B cell (primary cell): ENCODE measurements at places on chromosomes 2 and 18. TPM values are rescaled to one million over a fixed set of nuclear protein-coding genes. Genes with fewer than 3 reads are reported as not detected.

DNA sequence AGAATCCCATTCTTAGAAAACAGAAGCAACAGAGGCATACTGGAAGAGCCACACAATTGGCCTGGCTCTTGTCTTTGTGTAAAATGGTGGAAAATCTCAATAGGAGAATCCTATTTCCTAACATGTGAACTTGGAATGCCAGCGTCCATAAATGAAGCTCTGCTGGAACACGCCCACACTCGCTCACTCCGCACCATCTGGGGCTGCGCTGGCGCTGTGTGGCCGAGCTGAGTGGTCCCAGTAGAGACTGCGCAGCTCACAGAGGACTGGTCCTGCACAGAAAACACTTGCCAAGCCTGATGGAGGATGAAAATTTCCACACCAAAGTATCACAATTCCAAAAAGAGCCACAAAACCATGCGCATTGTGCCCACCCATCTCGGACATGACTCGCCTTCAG lies 56.2 kb downstream of the PXDN start:
- DNase-seq = no peak

GRCh38 chr2:28451793-28452533 lies 43.9 kb upstream of the PLB1 start:
- DNase-seq = no peak

GRCh38 chr18:11454040-11454439 lies 155.4 kb upstream of the SLC35G4 start:
- no peak for DNase-seq

GRCh38 chr18:58612315-58613055 lies 16.4 kb downstream of the ALPK2 start:
- no peak for DNase-seq

The RASGRP3 gene
- total RNA-seq = 67.5 and 70.7 TPM in 2 replicates

The LIPG gene
- total RNA-seq = not detected in 2 replicates

GRCh38 chr2:118830118-118830517 lies 17.3 kb downstream of the EN1 start:
- DNase-seq = no peak

The GPR17 gene
- 0.22 TPM in 1 of 2 replicates, not detected in the other for total RNA-seq

DNA sequence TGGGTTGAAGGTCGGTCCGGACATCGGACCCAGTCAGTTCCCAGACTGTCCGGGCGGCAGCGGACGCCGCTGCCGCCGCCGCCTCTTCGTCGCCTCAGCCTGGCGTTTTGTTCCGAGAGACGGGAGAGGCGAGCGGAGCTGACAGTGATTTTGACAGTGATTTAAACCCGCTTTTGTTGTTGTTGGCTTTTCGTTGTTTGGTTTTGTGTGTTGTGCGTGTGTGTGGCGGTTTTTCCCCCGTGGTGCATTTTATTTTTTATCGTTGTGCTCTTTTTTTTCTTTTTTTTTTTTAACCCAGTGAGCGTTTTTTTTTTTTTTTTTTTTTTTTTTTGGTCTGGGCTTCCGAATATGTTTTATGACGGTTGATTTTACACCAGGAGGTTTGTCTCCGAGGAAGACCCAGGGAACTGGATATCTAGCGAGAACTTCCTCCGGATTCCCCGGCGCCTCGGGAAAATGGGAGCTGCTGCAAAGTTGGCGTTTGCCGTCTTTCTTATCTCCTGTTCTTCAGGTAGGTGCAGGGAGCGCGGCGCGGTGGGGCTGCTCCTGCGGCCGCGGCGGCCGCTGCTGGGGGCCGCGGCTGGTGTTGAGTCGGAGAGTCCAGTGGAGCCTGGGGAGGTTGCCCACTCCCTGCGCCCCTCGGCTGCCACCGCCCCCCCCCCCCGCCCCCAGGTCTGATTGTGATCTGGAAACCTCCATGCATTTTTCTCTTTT lies at the start of gene ACVR2A:
TSS of gene ACVR2A (plus strand) at position 333 of the 714 bp plus-strand sequence. CDS start at position 457, 124 bp downstream.
- DNase-seq = no peak

The CFC1 gene
- not detected in 2 replicates for total RNA-seq

The TBC1D8 gene
- total RNA-seq = 15.7 and 18.8 TPM in 2 replicates

- no peak for DNase-seq
These were observed 143.3 kb upstream of the TACR1 start for GRCh38 chr2:75342504-75343175.

GRCh38 chr2:168087401-168087800 lies 160.0 kb downstream of the STK39 start:
- no peak for DNase-seq

The RAB31 gene
- total RNA-seq = 38.5 and 44.6 TPM in 2 replicates

The FSHR gene
- total RNA-seq = not detected in 2 replicates

GRCh38 chr2:235868645-235869044 lies 299.5 kb downstream of the GBX2 start:
- DNase-seq = no peak

The XDH gene
- total RNA-seq = not detected in 2 replicates

GRCh38 chr2:118761771-118762170 lies 85.7 kb downstream of the EN1 start:
- DNase-seq = no peak

DNA sequence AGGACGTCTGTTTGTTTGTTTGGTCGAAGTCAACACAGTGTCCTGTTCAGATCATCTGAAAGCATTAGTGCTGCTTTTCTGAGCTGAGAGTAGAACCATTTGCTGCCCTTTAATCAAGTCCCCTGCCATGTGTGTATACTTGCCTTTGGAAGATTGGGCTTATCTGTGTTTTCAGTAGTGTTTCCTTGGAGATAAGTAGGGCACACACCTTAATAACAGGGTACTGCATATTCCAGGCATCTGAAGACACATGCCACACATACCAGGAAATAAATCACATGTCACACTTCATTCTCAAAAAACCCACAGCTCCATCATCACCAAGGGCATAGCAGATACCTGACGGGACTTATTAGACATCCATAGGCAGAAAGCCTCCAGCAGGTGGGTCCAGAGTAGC lies 157.4 kb downstream of the SOX11 start:
- DNase-seq = no peak

The TUBA3E gene
- not detected in 2 replicates for total RNA-seq

- DNase-seq = no peak
These were observed 71.2 kb upstream of the CAVIN2 start for GRCh38 chr2:191917967-191918651.

The CELF4 gene
- total RNA-seq = not detected in 2 replicates

GRCh38 chr2:120802867-120803484 lies 67.3 kb downstream of the GLI2 start:
- DNase-seq = no peak

DNA sequence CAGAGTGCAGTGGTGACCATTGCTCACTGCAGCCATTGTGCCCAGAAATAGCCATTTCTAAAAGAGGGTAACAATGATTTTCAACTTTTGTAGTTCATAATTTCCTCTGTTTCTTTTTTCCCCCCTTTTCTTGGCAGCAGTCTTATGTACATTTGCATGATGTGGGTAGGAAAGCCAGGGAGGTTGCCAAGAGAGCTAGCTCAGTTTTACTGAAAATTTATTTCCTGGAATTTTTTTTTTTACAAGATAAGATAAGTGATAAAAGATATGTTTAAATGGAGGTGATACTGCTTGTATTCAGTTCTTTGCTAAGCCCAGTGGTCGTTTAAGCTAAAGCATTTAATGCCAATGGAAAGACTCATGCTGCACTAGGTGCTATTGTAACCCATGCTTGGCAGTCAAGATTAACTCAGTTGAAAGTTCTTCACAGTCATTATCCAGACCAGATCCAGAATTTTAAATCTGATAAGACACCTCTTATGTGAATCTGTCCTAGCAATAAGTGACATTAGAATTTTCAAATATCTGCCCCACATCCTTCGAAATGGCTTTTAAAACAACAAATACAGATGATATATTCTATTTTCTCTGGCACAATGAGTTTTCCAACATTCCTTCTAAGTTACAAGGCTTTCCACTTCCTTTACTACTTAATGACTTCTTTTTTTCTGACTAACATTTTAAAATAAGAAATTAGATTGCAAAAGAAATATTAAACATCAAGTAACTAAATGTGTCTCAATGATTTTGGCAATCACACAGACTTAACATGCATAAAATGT lies 4.4 kb upstream of the ATP8B1 start:
- no peak for DNase-seq

GRCh38 chr2:80392441-80392840 lies 87.9 kb upstream of the LRRTM1 start:
- no peak for DNase-seq

DNA sequence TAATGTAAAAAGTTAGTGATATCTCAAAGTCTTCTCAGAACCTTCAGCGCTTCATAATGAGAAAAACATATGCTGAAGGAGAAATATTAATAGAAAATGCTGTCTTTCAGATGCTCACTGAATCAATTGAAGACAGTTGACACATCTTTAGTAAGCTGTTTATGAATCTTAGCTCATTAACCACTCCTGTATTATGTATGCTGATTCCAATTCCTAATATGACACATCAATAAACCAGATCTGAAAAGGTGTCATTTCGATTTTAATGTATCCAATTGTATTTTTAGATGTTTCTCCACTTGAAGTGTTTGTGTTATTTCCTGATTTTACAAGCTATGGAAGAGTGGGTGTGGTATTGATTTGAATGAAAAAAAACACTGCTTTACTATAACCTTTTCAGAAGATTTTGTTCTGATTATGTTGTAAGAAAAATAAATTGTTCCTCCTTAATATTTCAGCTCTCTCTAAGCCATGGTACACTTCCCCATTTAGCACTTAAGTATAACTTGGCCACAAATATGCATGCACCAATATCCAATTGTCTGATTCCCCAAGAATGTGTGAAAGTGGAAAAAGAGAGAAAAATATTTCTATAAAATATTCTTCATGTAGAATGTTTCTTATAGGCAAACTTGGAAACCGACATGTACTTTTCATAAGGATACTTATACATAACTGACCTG lies 569.8 kb downstream of the ARHGAP15 start:
- DNase-seq = no peak

GRCh38 chr2:24824966-24825882 lies 32.0 kb downstream of the CENPO start:
- peak; percentile 56 for DNase-seq

DNA sequence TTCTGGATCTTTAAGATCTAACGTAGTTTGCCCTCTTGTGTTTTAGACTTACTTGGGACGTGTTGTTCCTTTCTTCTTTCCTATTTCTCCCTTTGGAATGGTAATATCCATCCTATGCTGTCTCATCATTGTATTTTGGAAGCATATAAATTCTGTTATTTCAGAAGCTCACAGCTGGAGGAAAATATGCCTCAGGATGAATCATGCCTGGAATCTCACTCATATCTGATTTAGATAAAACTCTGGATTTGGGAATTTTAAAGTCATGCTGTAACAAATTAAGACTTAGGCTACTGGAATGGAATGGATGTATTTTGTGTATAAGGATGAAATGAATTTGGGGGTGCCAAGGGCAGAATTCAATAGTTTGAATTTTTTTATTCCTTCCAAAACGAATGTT lies 245.2 kb upstream of the GULP1 start:
- no peak for DNase-seq

DNA sequence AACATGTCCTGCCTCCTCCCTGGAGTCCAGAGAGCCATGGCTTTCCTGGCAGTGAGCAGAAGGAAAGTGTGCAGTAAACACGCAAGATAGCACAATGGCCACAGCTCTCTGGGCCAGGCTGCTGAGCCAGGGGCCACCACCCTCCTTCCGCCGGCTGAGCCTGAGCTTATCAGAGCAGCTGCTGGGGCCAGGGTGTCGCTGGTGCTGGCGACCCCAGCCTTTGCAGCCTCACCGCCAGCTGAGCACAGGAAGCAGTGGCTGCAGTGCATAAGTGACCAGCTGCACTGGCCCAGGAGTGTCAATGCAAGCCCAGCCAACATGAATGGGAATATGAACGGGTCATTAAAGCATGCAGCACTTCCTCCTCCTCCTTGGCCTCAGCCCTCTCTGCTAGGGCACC lies 172.0 kb downstream of the ZFP36L2 start:
- DNase-seq = no peak

The FBXO36 gene
- 1.5 TPM in 2 replicates for total RNA-seq

DNA sequence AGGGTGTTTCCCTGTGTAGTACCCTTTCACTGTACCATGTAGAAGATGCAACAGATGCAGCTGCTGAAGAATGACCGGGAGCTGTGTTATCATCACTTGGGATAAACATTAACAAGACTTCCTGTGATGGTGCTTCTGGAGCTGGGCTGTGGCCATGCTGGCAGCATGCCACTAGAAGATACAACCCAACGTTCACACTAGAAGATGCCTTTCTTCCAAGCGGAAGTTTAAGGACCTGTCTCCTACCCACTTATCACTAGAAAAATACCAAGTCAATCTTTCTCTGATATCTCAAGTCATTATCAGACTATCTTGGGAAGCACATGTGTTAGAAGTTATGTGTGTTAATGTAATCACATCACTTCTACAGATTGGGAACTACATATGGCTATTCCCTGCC lies 953.5 kb downstream of the CNTNAP5 start:
- no peak for DNase-seq

DNA sequence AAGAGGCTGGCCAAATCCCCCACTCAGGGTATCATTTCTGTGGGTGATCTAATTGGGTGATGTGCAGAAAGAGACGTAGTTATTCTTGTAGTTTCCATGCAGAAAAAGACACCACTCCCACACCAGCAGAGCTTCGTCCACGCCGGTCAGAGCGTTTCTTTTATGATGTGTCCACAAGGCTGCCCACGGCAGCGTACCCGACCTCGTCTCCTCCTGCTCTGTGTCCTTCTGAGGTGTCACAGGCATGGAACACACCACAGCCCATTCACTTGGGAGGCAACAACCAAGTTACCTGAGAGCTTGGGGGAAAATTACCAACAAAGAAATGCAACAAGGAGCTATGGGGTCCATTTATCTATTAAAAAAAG lies 131.3 kb downstream of the PXDN start:
- DNase-seq = no peak

- no peak for DNase-seq
These were observed 213.6 kb downstream of the GLI2 start for GRCh38 chr2:120949027-120949956.

GRCh38 chr2:62783679-62784078 lies 78.2 kb downstream of the EHBP1 start:
- no peak for DNase-seq

DNA sequence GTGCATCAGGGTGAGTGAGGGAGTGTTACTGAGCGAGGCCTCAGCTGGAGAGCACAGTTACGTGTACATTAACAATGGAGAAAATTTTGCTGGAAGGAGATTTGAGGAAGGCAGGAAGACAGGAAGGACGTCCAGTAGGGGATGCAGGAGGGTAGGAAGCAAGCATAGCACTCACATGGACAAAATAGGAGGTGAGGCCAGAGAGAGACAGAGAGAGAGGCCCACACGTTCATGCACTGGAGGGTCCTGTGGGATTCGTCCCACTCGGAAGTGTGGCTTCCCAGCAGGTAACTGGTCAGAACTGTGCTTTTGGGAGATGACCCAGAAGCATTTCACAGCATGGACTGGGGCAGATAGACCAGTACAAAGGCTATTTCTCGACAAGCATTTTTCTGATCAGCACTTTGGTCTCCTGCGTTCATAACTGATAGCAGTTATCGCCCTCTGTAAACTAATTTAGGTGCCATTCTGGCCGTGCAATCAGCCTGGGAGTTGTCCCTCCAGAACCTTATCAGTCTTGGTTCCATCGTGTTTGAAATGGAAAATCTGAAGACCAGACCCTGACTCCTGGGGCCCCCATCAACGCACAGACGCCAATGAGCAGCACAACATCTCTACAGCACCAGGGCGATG lies 5.7 kb downstream of the LCT start:
- DNase-seq = no peak

- no peak for DNase-seq
These were observed 71.4 kb downstream of the HDAC4 start for GRCh38 chr2:239329284-239329971.

The UGT1A5 gene
- not detected in 2 replicates for total RNA-seq
